Uterus (tissue), 4 donors: ENCODE measurements at places on chromosomes 7 and 10. TPM values are rescaled to one million over a fixed set of nuclear protein-coding genes. Genes with fewer than 3 reads are reported as not detected.

GRCh38 chr10:113362645-113363091, 190.2 kb upstream of the HABP2 start:
- DNase-seq: peak; percentile 44

DNA sequence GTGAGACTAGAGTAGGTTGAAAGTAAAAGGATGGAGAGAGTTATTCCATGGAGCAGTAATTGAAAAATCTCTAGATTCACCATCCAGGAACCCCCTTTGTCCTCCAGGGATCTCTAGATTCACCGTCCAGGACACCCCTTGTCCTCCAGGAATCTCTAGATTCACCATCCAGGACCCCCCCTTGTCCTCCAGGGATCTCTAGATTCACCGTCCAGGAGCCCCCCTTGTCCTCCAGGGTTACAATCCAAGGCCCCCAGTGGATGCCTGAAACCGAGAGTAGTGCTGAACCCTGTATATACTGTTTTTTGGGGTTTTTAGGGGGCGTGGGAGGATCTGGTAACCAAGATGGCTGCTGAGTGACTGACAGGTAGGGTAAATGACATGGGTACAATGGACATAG, 38.3 kb upstream of the PPP2R2D start:
- DNase-seq: no peak

GRCh38 chr10:80691441-80691840, 153.7 kb downstream of the SH2D4B start:
- no peak for DNase-seq

LRRD1 gene
- not detected for total RNA-seq

DNA sequence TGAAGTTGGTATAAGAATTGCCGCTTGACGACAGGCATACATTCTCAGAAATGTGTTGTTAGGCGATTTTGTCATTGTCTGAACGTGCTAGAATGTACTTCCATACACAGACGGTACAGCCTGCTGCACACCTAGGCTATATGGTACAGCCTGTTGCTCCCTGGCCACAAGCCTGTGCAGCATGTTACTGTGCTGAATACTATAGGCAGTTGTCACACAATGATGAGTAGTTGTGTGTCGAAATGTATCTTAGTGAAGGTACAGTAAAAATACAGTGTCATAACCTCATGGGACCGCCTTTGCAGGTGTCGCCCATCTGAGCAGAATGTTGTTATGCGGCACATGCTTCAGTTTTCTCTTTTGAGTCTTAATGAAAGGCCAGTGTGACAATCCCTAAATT, 66.5 kb downstream of the SHH start:
- no peak for DNase-seq

DNA sequence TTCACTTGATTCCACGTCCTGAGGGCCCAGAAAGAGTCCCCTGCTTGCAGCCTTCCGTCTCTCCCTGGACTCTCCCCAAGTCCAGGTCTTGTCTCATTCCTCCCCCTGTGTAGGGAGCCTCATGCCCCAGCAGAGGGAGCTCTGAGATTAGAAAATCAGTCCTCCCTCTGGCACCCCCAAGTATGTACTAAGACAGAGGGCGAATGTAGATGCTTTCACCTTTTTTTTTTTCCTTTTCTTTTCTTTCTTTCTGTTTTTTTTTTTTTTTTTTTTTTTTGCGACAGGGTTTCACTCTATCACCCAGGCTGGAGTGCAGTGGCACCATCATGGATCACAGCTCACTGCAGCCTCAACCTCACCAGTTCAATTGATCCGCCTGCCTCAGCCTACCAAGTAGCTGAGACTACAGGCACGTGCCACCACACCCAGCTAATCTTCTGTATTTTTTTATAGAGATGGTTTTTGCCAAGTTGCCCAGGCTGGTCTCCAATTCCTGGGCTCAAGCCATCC, 10.3 kb downstream of the SFXN3 start:
- DNase-seq: peak; percentile 84

GIMAP7 gene
- 26.8 TPM for total RNA-seq

DNA sequence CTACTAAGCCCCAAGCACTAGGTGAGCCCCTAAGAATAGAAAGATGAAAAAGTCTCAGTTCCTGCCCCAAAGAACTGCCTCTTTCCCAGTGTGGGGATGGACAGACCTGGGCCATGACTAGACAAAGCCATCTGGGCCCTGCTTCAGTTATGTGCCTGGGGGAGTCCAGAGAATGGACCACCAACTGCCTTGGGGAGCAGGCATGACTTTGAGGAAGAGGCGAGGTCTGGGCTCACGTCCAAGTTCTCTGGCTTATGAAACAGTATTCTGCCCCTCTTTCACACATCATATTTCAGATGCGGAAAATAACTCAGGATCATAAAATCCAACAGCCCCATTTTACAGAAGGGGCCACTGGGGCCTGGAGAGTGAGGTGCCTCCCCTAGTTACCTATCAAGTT, 80.3 kb downstream of the PLXNA4 start:
- DNase-seq: no peak

DNA sequence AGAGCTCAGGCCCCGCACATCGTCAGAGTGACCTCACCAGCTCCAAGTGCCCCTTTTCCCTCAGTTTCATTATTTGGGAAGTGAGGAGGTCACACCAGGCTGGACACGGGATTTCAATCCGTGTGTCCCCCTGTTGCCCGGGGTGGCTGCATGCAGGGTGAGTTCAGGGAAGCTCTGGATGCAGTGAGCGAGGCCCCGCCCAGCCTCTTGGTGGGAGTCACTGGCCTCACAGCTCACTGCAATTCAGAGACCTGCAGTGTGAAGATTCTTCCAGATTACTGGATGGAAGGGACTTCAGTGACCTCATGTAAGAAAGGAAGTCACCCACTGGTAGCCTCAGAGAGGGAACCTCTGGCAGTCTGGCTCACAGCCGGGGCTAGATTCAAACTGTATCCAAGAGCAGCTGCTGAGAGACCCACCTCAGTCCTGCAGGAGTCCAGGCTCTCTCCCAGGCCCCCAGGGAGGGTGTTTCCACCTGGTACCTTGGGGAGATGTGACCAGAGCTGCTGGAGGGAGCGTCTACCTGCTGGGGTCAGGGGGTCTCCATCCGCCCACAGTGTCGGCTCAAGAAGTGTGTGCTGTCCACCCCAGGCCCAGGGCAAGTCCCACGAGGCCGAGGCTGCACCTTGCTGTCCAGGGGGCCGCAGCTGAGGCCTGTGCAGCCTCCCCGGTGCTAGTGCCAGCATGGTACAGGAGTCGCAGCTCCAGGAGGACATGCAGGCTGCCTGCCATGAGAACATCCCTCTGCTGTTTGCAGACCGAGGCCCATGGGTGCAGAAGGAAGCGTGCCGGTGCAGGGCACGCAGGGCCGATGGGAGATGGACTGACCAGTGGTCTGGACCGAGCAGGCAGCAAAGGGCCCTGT, 54.4 kb downstream of the MGMT start:
- no peak for DNase-seq

GRCh38 chr7:23276947-23277346, 22.2 kb upstream of the MALSU1 start:
- no peak for DNase-seq

GRCh38 chr7:102258749-102259107, 27.9 kb upstream of the SH2B2 start:
- DNase-seq: no peak

GRCh38 chr7:73312831-73313520, 4.3 kb upstream of the NSUN5 start:
- DNase-seq: no peak

DNA sequence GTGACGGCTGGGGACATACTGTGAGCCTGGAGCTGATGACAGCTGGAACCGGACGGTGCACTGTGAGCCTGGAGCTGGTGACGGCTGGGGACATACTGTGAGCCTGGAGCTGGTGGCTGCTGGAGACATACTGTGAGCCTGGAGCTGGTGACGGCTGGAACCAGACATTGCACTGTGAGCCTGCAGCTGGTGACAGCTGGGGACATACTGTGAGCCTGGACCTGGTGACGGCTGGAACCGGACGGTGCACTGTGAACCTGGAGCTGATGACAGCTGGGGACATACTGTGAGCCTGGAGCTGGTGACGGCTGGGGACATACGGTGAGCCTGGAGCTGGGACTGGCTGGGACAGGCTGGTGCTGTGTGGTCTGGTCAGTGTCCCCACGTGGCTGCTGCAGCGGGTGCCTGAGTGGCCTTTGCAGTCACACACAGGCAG, 47.9 kb downstream of the PTPRN2 start:
- DNase-seq: no peak

- no peak for DNase-seq
Measured at GRCh38 chr7:47648275-47648925, 66.5 kb upstream of the TNS3 start.

RPEL1 gene
- 0.35 TPM for total RNA-seq

DNA sequence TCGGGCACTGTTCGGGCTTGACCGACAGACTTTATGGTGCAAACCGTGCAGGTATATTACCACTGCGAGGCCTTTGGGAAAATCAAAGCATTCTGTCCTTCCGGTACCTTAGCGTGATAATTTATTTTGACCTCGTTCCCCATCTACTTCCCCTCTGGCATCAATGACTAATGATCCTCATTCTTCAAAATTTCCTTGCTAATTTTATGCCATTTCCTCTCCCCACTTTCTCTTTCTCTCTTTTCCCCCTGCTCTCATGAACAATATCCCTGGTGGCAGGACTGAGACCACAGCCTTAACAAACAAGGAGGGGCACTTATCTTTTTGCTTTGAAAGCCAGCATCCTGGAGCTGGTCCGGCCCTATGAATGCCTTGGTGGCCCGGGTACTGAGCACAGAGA, 210.6 kb downstream of the TCF7L2 start:
- DNase-seq: no peak

DNA sequence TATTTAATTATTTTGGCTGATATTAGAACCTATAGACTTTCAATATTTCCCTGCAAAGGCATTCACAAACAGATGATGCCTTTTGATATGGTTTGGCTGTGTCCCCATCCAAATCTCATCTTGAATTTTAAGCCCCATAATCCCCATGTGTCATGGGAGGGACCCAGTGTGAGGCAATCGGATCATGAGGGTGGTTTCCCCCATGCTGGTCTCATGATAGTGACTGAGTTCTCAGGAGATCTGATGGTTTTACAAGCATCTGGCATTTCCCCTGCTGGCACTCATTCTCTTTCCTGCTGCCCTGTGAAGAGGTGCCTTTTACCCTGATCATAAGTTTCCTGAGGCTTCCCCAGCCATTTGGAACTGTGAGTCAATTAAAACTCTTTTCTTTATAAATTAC, 9.3 kb upstream of the PNLIPRP3 start:
- DNase-seq: no peak

SLC16A12 gene
- 0.29 TPM for total RNA-seq

- DNase-seq: no peak
Measured at GRCh38 chr7:80781146-80781545, 137.7 kb downstream of the SEMA3C start.

NKX1-2 gene
- not detected for total RNA-seq

NEUROG3 gene
- total RNA-seq: not detected

DNA sequence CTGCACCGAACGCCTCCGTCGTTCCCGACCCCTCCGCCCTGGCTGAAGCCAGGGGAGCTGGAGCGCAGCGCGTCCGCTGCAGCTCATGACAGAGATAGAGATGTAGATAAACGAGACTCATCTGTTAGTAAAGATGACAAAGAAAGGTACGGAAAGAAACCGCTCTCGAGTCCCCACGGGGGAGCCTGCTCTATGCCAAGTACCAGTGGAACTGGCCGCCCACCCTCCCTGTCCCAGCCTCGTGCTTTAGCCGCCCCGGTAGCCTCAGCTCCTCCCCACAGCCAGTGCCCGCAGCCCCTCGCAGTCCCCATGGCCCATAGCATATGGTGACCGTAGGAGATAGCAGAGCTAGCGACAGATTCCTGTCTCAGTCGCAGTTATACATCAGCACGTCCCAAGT, 344.7 kb upstream of the GALNT17 start:
- DNase-seq: no peak

DNA sequence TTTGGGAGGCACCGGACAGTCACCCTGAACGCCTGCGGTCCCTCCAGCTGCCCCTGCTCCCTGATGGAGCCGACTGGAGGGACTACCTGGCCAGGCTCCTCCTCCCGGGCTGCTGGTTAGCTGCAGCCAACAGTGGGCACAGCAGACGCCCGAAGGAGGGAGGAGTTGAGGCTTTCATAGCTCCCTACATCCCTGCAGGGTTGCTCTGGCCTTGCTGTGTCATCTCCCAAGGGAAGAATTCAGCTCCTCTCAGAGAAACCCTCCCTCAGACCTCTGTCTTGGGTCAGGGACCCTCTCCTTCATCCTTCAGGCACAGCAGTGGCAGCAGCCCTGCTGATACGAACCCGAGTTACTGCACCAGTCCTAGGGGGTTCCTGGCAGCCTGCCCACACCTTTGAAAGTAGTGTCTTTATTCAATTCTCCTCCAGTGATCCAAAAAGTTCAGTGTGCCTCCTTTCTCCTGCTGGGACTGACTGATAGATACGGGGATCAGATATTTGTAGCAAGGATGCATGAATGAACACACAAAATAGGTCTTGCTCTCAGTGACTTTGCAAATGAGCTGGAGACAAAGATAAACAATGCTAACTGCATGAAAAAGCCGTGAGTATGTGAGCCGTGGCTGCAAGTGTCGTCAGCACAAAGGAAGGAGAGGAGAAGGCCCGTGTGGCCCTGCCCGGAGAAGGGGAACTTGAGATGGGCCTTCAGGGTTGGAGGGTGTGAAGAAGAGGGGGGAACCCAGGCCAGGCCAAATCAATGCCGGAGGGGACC, 136.6 kb downstream of the PRKAG2 start:
- no peak for DNase-seq

STEAP1B gene
- 1.2 TPM for total RNA-seq

PRSS37 gene
- total RNA-seq: not detected

DNA sequence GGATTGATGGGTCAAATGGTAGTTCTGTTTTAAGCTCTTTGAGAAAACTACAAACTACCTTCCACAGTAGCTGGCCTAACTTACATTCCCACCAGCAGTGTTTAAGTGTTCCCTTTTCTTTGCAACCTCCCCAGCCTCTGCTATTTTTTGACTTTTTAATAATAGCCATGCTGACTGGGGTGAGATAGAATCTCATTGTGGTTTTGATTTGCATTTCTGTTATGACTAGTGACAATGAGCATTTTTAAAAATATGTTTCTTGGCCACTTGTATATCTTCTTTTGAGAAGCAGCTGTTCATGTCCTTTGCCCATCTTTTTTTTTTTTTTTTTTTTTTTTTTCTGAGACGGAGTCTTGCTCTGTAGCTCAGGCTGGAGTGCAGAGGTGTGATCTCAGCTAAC, 155.2 kb upstream of the BMPER start:
- no peak for DNase-seq

DNA sequence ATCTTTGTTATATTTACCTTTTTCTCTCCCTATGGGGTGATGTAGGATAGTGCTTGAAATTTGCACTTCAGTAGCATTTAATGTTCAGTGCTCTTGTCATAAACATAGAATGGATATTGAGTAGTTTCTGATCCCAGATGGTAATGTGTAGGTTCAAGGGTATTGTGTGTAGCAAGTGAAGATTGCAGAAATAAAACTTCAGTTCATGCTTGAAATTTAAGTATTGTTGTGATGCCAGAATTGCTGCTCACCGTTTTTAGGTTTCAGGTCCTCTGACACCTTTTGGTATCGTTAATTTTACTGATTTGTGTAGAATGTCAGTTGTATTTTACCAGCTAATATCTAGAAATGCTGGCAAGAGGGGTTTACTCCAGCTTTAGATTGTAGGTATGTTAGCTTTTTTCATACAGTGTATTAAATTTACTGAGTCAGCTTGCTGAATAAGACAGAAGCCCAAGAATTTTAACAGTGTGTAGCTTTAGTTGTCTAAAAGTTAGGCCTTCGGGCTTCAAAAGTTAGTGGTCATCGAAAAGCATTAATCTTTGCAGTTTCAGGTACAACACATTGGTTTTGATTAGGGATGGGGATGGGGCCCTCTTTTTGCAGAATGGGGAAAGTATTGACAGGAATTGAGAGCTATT, 1.9 kb downstream of the PTEN start:
- no peak for DNase-seq
